ENCODE measurements at places on chromosomes 13 and 19. TPM values are rescaled to one million over a fixed set of nuclear protein-coding genes. Genes with fewer than 3 reads are reported as not detected.

DNA sequence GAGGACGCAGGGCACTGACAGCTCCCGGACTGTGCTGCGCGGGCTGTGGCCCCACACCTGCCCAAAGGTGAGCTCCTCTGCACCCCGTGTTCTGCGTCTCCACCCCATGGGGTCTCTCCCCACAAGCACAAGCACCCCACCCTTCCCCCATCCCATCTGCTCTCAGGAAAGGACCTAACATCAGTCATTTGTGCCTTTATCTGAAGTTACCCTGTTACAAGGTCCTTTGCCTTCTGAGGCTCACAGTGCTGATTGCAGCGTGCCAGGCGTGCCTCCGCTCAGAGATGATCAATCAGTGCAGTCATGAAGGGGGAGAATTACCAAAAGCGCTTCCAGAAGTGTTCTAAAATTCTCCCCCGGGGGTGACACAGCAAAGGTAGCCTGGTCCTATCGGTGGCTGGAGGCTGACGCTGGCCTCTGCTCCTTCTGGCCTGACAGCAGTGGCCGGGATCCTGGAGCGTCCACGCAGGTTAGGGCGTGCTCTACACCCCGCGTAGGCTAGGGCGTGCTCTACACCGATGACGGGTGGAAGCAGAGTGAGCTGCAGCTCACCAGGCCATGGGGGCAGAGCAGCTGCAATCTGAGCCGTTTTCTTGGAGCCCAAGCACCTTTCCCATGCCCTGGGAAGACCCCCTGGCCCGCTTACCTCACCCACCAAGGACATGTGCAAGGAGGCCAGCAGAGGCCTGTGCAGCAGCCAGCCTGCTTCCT, 84.7 kb upstream of the TM9SF2 start:
- no peaks in the 10 kb centered on the region for H3K27me3 ChIP-seq
- H3K4me3 ChIP-seq = no peak overlapping the region
- no peak for DNase-seq
- peaks cover 28% of the 10 kb centered on the region for H3K4me1 ChIP-seq

GRCh38 chr13:46202188-46202795, 9.4 kb upstream of the LRRC63 start:
- no peaks in the 10 kb centered on the region for H3K27me3 ChIP-seq
- H3K4me3 ChIP-seq = no peak overlapping the region
- H3K27ac ChIP-seq = peak overlapping the region; percentile 64

DNA sequence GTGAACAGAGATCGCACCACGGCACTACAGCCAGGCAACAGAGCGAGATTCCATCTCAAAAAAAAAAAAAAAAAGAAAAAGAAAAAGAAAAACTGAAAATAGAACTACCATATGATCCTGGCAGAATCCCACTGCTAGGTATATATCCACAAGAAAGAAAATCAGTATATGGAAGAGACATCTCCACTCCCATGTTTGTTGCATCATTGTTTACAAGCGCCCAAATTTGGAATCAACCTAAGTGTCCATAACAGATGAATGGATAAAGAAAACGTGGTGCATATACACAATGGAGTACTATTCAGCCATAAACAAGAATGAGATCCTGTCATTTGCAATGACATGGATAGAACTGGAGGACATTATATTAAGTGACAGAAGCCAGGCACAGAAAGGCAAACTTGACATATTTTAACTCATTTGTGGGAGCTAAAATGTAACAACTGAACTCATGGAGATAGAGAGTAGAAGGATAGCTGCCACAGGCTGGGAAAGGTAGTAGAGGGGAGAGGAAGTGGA, 26.1 kb downstream of the DYRK1B start:
- no peak overlapping the region for H3K4me3 ChIP-seq
- DNase-seq = no peak
- H3K27me3 ChIP-seq = peaks cover 9% of the 10 kb centered on the region
- no peaks in the 10 kb centered on the region for H3K36me3 ChIP-seq

DNA sequence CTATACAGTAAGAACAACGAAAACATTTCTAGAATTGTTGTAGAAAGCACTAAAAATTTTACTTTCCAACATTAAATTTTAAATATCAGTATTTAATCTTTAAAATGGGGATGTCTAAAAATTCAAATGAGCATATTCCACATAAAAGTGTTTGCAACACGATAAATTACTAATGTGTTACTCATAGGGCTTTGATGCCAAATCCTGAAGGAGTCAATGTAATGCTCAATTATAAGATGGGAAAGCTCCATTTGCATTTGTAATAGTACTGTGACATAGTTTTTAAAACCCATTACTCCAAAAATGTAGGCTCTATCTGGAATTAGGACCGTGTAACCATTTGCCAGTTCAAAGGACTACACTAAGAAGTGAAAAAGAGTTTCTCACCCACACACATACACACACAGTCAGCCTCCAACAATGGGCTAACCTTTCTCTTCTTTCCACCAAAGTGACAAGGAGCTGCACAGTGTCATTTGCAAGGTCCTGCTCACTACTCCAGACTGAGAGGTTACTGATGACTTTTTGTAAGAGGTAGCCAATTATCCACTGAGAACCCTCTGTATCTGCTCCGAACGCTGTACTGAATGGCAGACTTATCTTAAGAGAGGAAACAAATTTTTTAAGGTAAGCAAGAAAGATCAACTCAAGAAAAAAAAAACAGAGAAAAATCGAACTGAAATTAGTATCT, 26.1 kb upstream of the EEF1AKMT1 start:
- no peak overlapping the region for H3K4me3 ChIP-seq
- H3K36me3 ChIP-seq = peaks cover 18% of the 10 kb centered on the region
- H3K27me3 ChIP-seq = no peaks in the 10 kb centered on the region
- H3K27ac ChIP-seq = no peak overlapping the region
- peaks cover 15% of the 10 kb centered on the region for H3K4me1 ChIP-seq
- DNase-seq = no peak

GRCh38 chr13:32390048-32390447, 37.9 kb downstream of the N4BP2L1 start:
- peaks cover 33% of the 10 kb centered on the region for H3K4me1 ChIP-seq
- peak; percentile 56 for DNase-seq
- H3K4me3 ChIP-seq = no peak overlapping the region
- H3K36me3 ChIP-seq = peaks cover 30% of the 10 kb centered on the region

DNA sequence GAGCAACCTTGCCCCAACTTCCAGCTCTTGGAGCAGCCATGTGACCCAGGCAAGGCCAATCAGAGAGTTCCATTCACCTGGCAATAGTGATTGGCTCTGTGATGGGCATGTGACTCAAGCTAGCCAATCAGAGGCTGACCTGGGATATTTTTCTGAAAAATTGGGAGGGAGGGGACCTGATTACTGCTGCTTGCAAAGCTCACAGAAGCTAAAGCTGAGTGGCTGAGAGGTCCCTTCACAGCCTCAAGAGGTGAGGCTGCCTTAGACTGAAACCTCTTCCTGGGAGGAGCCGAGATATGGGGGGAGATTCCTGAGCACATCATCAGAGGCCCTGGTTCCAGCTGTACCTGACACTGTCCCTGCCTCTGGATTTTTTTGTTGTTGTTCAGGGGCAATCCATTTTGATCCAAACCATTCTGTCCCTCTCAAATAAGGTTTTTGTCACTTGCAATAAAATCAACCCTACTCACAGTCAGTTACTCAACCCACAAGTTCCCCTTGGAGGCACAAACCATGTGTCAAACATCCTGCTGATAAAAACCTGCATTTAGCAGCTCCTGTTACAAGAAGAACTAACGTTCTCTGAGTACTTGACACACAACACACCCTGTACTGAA, 4.8 kb downstream of the CIB3 start:
- H3K27me3 ChIP-seq = no peaks in the 10 kb centered on the region
- H3K4me3 ChIP-seq = no peak overlapping the region
- H3K27ac ChIP-seq = peak overlapping the region; percentile 75
- no peak for DNase-seq
- peaks cover 25% of the 10 kb centered on the region for H3K4me1 ChIP-seq
- H3K36me3 ChIP-seq = peaks cover 3% of the 10 kb centered on the region

- H3K27ac ChIP-seq = no peak overlapping the region
- H3K27me3 ChIP-seq = no peaks in the 10 kb centered on the region
- no peak for DNase-seq
Observed at GRCh38 chr19:44875666-44876451, 15.2 kb upstream of the TOMM40 start.

DNA sequence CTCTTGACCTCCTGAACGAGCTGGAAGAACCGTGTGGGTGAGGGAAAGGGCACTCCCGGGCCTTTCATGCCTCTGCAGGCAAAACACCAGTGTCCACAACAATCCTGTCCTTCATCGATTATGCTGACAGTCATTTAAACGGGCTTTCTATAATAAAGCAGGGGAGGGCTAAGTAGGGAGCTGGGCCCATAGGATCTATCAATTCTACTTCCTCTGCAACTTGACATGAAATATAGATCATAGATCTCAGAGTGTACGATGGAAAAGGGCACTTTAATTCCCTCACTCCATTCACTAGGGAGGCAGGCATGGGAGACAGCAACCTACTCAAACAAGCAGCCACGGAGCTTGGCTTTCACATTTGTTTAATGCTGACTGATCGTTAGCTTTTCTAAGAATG, 55.8 kb upstream of the WASF3 start:
- DNase-seq = no peak
- peaks cover 16% of the 10 kb centered on the region for H3K27me3 ChIP-seq
- H3K27ac ChIP-seq = no peak overlapping the region
- H3K4me3 ChIP-seq = no peak overlapping the region
- no peaks in the 10 kb centered on the region for H3K36me3 ChIP-seq
- peaks cover 3% of the 10 kb centered on the region for H3K4me1 ChIP-seq

- H3K27ac ChIP-seq = no peak overlapping the region
- peaks cover 6% of the 10 kb centered on the region for H3K4me1 ChIP-seq
Observed at GRCh38 chr19:49196527-49197240, 39.1 kb downstream of the TRPM4 start.

GRCh38 chr19:51000981-51001380, 423 bp downstream of the KLK8 start:
- DNase-seq = no peak
- H3K4me1 ChIP-seq = no peaks in the 10 kb centered on the region
- no peak overlapping the region for H3K27ac ChIP-seq
- H3K27me3 ChIP-seq = peaks cover 19% of the 10 kb centered on the region

DNA sequence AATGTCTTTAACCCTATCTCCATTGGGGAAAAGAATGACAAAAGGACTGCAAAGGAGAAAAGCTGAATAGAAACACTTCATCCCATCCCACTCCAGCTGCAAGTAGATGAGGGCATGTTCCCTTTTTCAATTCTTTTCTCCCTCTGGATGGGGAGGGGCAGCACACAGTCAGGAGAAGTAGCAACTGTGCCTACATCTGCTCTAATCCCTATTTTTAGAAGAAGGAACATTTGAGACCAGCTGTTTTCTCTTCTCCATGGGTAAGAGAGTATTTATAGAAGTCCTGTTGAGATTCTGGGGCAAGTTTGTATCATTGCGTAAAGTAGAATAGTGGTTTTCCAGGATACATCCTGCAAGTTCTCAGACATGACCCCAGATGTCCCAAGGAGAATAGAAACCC, 9.3 kb upstream of the GTF3A start:
- H3K4me3 ChIP-seq = no peak overlapping the region
- peaks cover 6% of the 10 kb centered on the region for H3K4me1 ChIP-seq
- H3K36me3 ChIP-seq = no peaks in the 10 kb centered on the region
- peaks cover 35% of the 10 kb centered on the region for H3K27me3 ChIP-seq
- no peak overlapping the region for H3K27ac ChIP-seq

- H3K36me3 ChIP-seq = no peaks in the 10 kb centered on the region
- H3K4me1 ChIP-seq = no peaks in the 10 kb centered on the region
- no peak for DNase-seq
- H3K27me3 ChIP-seq = peaks cover 4% of the 10 kb centered on the region
- no peak overlapping the region for H3K4me3 ChIP-seq
Observed at GRCh38 chr19:9956956-9957355, 20.6 kb upstream of the OLFM2 start.

- peaks cover 3% of the 10 kb centered on the region for H3K36me3 ChIP-seq
- H3K27ac ChIP-seq = no peak overlapping the region
- H3K27me3 ChIP-seq = peaks cover 9% of the 10 kb centered on the region
- no peak for DNase-seq
Observed at GRCh38 chr13:48194379-48194754, 38.6 kb upstream of the ITM2B start.

DNA sequence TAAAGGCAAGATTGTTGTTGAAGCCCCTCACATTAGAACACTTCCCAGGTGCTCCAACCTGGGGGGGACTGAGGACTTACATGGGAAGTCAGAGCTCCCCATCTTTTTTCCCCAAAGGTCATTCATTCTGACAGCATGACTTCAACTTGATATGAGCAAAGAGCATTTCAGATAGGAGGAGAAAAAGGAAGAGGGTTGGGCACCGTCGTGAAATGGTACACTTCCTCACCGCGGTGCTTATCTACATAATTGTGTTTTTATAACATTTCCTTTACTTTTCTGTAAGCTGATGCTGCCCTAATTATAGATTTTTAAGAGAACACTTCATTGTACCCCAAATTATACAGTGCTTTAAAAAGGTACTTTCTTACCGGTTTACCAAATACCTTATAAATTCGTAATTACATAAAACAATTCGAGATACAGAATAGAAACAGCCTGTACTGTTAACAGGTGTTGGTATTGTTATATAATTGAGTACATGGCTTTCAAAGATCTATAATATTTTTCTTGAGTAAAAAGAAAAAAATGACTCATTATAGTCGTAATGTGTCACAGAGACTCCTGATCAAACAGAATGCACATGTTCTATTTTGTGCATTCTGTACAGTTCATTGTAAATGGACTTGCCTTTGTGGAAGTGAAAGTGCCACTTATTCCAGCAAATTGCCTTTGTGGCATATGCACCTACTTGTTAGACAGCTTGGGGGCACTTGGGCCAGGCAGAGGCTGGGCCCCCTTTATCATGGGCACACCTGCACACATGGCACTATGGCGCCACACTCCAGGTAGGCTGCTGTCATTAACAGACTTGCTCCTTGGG, 81.8 kb downstream of the GGACT start:
- peaks cover 39% of the 10 kb centered on the region for H3K4me1 ChIP-seq
- H3K36me3 ChIP-seq = peaks cover 8% of the 10 kb centered on the region
- H3K4me3 ChIP-seq = peak overlapping the region; percentile 75
- H3K27ac ChIP-seq = peak overlapping the region; percentile 92

- no peak for DNase-seq
- H3K27ac ChIP-seq = peak overlapping the region; percentile 92
- no peaks in the 10 kb centered on the region for H3K27me3 ChIP-seq
- H3K4me1 ChIP-seq = peaks cover 34% of the 10 kb centered on the region
- peak overlapping the region; percentile 97 for H3K4me3 ChIP-seq
- H3K36me3 ChIP-seq = peaks cover 18% of the 10 kb centered on the region
Observed at GRCh38 chr19:49665036-49665350, 664 bp downstream of the IRF3 start.

- H3K4me1 ChIP-seq = peaks cover 17% of the 10 kb centered on the region
- no peak for DNase-seq
- H3K27me3 ChIP-seq = peaks cover 39% of the 10 kb centered on the region
Observed at GRCh38 chr19:46660008-46660517, 919 bp downstream of the DACT3 start.

The KIR2DL4 gene
- 0.70 TPM for total RNA-seq

The CBARP gene
- 0.52 TPM for total RNA-seq

The LILRA5 gene
- not detected for total RNA-seq

The SIGLEC11 gene
- not detected for total RNA-seq

The CPT1C gene
- 1.6 TPM for total RNA-seq

The CEACAM3 gene
- not detected for total RNA-seq

The CFAP97D2 gene
- not detected for total RNA-seq

The SHC2 gene
- total RNA-seq = not detected

The CEACAM8 gene
- not detected for total RNA-seq

The RPS28 gene
- 1,292 TPM for total RNA-seq

The DMPK gene
- 31.0 TPM for total RNA-seq
